Fibroblast of the aortic adventitia (primary cell): ENCODE measurements at places on chromosomes 5 and 9.

GRCh38 chr5:3010953-3011763 lies 259.7 kb upstream of the IRX2 start:
- no peak for DNase-seq

- no peak for DNase-seq
Observed at GRCh38 chr5:50574121-50574520, 92.3 kb upstream of the PARP8 start.

GRCh38 chr5:149223081-149223848 lies 48.4 kb upstream of the AFAP1L1 start:
- DNase-seq: no peak

DNA sequence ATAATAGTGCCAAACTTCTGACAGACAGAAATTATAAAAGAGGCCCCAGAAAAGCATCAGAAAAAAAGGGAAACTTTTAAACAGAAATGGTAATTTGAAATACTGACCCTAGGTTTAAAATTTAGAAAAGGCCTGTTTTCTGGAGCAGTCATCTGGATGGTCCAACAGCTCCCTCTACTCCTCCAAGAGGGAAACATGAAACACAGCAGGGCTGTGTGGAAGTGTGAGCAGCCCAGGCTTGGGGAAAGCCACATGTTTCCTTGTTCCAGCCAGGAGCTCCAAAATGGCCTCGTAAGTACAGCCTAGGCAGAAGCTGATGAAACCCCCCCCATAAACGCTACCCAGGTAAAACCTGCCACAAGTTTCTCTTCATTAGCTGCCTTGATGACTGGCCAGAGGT lies 499.3 kb upstream of the ADAMTS16 start:
- DNase-seq: peak; percentile 48

- no peak for DNase-seq
Observed at GRCh38 chr9:13587571-13587970, 308.1 kb upstream of the MPDZ start.

GRCh38 chr9:131019388-131020239 lies 10.6 kb downstream of the LAMC3 start:
- peak; percentile 74 for DNase-seq

DNA sequence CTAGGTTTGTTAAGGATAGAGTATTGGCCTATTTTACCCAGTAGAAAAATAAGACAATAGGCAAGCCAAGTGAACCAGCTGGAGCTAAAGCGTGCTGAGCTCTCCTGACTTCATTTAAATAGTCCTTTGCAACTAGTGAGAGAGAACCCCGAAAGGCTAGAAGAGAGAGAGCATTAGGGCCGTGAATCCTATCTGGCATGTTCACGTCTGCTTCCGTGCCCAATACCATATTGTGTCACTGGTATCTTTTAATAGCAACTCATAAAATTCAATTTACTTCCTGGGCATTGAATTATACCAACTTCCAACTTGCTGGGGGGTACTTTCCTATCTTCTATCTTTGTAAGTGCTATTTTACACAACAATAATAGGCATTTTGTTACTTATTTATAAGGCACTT lies 13.8 kb downstream of the DNAJC18 start:
- DNase-seq: no peak

GRCh38 chr5:138569782-138570181 lies 5.4 kb downstream of the HSPA9 start:
- no peak for DNase-seq

DNA sequence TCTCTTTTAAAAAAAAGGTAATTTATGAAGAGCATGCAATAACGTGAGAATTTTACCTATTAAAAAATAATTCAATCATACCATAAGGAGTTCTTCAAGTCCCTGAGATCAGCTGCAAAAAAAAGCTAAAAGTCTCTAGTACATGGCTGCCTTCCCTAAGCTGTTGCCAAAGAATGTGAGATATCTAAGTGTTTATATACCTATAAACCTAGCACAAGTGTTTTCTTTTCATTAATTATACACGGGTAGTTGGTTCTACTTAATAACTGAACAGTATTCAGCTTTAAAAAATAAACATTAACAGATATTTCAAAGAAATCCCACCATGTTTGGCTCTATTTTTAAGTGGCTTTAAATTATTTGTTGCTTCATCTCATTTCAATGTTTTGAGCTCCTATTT lies 25.9 kb downstream of the FNBP1 start:
- DNase-seq: peak; percentile 53
